ENCODE measurements at places on chromosomes 4 and X.

DNA sequence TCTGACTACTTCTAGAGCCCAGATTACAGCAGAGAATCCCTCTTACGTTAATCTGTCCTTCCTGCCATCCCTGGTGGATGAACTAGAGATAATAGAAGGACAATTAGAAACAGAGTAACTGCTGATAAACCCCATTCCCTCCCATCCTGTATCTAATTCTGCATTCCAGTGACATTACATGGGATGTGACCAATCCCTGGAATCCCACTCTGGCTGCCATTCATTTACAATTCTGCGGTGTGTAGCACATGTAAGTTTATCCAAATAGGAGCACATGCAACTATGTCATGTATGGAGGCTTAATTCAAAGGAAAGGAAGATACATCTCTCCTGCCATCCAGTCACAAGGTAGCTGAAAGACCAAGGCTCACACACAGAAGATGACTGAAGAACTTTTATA is 339.5 kb downstream of the GPAT3 start:
- no peak for DNase-seq

DNA sequence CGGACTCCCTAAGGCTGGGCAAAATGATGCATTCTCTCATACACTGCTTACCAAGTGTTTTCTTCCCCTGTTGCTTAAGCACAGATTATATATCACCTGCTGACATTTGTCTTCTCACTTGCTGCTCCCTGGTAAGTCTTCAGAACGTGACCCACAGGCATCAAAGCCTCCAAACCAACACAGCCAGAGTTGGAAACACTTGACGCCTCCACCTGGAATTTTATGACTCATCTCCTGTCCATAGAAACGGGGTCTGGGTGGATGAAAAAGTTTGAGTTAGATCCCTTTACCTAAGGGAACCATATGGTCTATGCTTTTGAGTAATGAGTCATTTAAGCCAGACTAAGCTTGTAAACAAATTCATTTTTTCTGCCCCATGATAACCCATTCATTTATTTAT is 251.6 kb downstream of the USP46 start:
- no peak for DNase-seq

- DNase-seq: no peak
These were observed 251.7 kb downstream of the MAPK10 start for GRCh38 chr4:86108137-86108536.

DNA sequence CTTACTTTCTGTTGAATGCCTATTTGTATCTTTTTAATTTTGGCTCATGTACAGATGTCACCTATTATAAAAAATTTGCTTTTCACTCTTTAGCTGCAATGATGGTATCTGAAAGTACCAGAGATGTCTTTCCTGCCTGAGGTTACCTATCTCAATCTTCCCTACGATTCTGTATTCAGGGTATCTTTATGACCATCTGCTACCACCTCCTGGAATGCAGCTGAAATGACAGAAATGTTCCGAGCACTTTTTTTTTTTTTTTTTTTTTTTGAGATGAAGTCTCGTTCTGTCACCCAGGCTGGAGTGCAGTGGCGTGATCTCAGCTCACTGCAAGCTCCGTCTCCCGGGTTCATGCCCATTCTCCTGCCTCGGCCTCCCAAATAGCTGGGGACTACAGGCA is 136.4 kb downstream of the REPS2 start:
- peak; percentile 4 for DNase-seq
